ENCODE measurements at places on chromosomes 12 and 14. TPM values are rescaled to one million over a fixed set of nuclear protein-coding genes. Genes with fewer than 3 reads are reported as not detected.

The DEPDC4 gene
- total RNA-seq: 0.95 TPM

The ZFP36L1 gene
- total RNA-seq: 321 TPM

The PPP1R1A gene
- total RNA-seq: 10.7 TPM

The LPAR5 gene
- 11.6 TPM for total RNA-seq

The CMKLR1 gene
- total RNA-seq: 2.1 TPM

The TRIM9 gene
- total RNA-seq: 1.4 TPM

All from adrenal gland (tissue), 19 donors.